ENCODE measurements at places on chromosomes 3 and 15.

- DNase-seq: peak; percentile 58
Observed at GRCh38 chr3:159761848-159762635, 226.6 kb upstream of the IL12A start.

- DNase-seq: no peak
Observed at GRCh38 chr3:69817988-69818387, 78.7 kb downstream of the MITF start.

DNA sequence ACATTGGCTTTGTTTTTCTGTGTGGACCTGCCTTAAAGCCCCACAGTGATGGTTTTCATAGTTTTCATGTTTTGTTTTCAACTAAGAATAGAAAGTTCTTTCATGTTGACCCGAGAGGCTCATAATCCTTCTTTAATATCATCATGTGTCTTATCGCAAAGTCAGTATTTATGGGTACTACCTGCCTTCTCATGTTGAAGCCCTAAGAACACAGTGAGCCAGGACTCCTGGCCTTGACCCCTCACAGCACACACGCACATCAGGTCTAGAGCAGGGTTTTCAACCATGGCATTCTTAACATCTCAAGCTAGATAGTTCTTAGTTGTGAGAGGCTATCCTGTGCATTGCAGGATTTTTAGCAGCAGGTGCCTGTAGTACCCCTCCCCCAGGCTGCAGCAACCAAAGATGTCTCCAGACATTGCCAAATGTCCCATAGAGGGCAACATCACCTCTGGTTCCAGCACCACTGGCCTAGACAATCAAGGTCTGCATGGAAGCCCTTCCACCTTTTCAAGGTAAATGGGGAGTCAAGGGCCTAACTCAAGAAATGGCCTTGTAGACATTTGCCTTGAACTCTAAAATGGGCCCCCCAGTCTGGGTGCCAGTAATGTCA, 118.3 kb downstream of the MTHFS start:
- no peak for DNase-seq

DNA sequence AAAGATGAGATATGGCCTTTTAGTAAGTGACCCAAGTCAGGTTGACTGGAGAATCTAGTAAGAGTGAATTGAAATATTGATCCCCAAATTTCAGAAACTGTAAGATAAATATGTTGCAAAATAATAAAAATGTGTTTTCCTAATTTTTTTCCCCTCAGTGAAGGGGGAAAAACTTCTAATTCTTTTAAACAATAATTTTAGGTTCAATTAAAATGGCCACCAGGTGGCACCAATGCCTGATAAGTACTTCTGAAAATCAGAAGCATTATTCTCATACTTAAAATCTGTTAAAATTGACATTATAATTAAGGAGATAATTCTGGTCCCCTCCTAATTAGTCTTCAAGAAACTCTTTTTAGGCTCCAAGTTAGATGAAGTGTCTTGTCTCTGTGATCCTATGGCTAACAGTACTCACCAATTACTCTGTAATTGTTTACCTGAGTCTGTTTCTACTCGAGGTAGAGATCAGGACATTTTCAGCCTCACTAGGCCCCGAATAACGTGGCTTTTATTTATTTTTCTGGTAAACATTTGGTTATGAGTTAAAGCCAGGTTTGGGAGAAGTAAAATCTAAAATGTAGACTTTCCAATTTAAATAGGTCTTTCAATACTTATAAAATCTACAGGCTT, 52.6 kb downstream of the NMD3 start:
- no peak for DNase-seq

GRCh38 chr3:28008235-28008634, 233.2 kb upstream of the CMC1 start:
- no peak for DNase-seq

GRCh38 chr15:40340038-40340739, 550 bp downstream of the CCDC9B start:
- DNase-seq: no peak

DNA sequence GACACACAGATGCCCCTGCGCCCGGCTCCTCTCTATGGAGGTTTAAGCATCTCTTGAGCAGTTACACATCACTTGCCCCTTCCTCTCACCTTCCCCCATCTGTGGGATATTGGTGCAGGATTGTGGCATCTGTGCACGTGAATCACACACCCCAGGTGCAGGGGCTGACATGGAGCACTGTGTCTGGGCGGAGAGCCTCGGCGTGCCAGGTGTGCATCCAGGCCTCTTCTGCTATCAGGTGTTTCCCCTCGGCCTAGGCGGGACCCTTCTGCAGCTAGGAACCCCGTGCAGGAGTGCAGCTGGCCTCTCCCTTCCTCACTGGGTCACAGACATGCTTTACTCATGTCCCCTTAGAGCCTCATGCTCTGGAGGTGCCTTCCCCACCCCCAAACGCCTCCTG, 33.4 kb upstream of the MUC13 start:
- DNase-seq: no peak

GRCh38 chr3:42608581-42608980, 8.1 kb downstream of the NKTR start:
- DNase-seq: no peak

- DNase-seq: no peak
Observed at GRCh38 chr3:167798443-167798842, 62.9 kb downstream of the SERPINI1 start.

GRCh38 chr3:112786881-112787579, 59.6 kb downstream of the CD200R1L start:
- no peak for DNase-seq

- peak; percentile 89 for DNase-seq
Observed at GRCh38 chr3:37920156-37920699, 58.5 kb downstream of the CTDSPL start.

GRCh38 chr3:59424268-59425010, 374.6 kb upstream of the CFAP20DC start:
- DNase-seq: no peak
